Hepatocyte (in vitro differentiated cells): ENCODE measurements at places on chromosomes 3 and 15.
A peak's percentile ranks its signal among the peaks of the same experiment; 100 is the strongest.

- no peak for DNase-seq
Observed at GRCh38 chr3:188664795-188665194, 507.0 kb upstream of the TPRG1 start.

- no peak for DNase-seq
Observed at GRCh38 chr15:49379996-49380395, 43.0 kb upstream of the FGF7 start.

DNA sequence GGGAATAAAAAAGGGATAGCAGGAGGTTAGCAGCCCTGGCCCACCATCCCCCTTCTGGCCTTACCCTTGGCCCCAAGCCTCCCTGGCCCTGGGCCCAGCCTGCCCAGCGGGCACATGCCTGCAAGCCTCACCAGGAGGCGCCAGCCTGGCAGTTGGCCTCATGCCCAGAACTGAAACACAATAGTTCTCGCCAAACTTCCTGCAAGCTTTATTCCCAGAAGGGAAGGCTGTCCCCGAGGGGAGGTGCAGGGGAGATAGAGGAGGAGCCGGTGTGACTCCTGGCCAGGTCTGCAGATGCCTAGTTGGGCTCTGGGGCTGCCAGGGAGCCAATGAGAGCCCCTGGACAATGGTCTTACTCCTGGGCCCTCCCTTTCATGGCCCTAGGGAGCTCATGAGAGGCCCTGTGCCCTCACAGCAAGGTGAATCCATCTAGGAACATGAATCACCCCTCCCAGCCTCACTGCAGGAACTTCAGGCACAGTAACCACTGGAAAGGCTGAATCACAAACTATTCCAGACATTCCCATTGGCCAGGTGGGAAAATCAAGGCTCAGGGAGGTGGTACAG, 4.0 kb downstream of the CCDC33 start:
- DNase-seq, result peak; percentile 52

- no peak for DNase-seq
Observed at GRCh38 chr3:46996689-46997452, 17.4 kb downstream of the NBEAL2 start.

GRCh38 chr3:40653001-40653400, 128.2 kb downstream of the ZNF621 start:
- peak; percentile 21 for DNase-seq

DNA sequence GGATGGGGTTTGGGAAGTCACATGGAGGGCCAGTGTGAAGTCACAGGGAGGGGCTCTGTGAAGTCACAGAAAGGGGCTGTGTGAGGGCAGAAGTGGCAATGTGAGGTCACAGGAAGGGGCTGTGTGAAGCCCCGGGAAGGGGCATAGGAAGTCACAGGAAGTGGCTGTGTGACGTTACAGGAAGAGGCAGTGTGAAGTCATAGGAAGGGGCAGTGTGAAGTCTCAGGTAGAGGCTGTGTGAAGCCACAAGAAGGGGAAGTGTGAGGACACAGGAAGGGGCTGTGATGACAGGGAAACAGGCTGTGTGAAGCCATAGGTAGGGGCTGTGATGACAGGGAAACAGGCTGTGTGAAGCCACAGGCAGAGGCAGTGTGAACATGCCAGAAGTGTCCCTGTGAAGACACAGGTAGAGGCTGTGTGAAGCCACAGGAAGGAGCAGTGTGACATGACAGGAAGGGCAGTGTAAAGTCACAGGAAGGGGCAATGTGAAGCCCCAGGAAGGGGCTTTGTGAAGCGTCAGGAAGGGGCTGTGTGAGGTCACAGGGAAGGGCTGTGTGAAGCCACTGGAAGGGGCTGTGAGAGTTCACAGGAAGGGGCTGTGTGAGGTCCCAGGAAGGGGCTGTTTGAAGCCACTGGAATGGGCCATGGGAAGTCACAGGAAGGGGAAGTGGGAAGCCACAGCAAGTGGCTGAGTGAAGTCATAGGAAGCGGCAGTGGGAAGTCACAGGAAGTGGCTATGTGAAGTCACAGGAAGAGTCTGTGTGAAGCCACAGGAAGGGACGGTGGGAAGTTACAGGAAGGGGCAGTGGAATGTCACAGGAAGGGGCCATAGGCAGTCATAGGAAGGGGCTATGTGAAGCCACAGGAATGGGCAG, 37.1 kb downstream of the GASK1A start:
- no peak for DNase-seq

GRCh38 chr15:45802140-45802539, 167.3 kb downstream of the SQOR start:
- DNase-seq, result no peak
